ENCODE measurements at places on chromosomes 12 and 14. TPM values are rescaled to one million over a fixed set of nuclear protein-coding genes. Genes with fewer than 3 reads are reported as not detected.

DNA sequence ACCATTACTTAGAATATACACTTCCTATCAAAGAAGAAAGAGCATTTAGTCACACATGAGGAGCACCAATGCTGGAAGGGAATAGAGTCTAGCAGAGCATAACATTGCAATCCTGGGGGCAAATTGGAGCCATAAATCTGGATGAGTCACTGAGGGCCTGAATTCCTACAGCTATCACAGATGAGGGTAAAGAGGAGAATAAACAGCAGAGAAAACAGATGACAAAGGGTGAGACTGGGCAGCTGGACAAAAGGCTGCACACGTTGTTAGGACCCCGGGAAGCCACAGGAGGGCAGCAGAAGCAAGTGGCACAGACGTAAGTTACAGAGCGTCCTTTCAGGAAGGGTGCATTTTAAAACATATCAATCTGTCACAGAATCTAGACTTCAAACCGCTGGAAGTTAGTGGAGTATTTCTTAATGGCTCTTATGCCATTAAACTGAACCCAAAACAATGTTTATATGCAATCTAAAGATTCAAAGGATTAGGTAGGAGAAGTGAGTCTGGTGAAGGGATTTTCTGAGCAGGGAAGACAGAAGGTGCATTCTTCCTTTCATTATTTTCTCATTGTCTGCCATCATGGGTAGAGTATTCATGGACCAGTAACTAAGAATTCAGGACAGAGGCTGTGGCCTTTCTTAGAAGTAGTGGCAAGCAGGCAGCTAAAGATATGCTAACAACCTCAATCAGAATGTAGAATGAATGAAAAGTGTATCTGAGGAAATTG is 159.8 kb upstream of the DAAM1 start:
- DNase-seq: no peak
- H3K4me3 ChIP-seq: no peak overlapping the region
- no peaks in the 10 kb centered on the region for H3K27me3 ChIP-seq

- H3K36me3 ChIP-seq: no peaks in the 10 kb centered on the region
- peaks cover 66% of the 10 kb centered on the region for H3K4me1 ChIP-seq
- H3K27me3 ChIP-seq: no peaks in the 10 kb centered on the region
- peak overlapping the region; percentile 25 for H3K4me3 ChIP-seq
These were observed 107.7 kb downstream of the ARF6 start for GRCh38 chr14:50000380-50001150.

- H3K36me3 ChIP-seq: no peaks in the 10 kb centered on the region
- H3K27ac ChIP-seq: no peak overlapping the region
- DNase-seq: no peak
- no peaks in the 10 kb centered on the region for H3K4me1 ChIP-seq
- no peaks in the 10 kb centered on the region for H3K27me3 ChIP-seq
These were observed 96.3 kb upstream of the NAV3 start for GRCh38 chr12:77734214-77734883.

- H3K4me1 ChIP-seq: no peaks in the 10 kb centered on the region
- no peak for DNase-seq
- no peak overlapping the region for H3K27ac ChIP-seq
These were observed 244.0 kb upstream of the FKBP4 start for GRCh38 chr12:2550561-2551411.

DNA sequence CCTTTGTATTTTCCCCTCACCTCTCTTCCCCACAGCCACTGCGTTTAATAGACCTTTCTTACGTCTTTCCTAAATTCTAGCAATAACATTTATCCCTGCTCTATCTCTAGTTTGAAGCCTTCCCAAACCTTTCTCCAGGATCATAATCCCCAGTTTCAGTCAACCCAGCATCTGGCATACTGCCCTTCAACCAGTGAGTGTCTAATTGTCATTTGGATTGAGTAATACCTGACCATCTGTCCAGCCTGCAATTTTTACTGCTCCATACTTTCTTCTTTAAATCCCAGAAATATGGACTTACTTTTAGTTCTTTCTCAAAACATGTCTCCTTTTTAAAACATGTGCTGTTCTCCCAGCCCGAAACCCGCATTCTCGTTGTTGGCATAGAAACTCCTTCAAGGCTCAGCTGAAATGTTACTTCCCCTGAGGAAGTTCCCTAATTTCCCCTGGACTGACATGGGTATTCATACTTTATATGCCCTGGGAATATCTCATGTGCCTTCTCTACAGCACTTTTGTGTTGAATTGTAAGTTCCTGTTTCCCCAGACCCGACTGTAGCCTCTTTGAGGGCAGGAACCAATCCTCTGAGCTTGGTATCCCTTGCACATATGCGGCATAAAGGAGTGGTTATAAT is 65.1 kb upstream of the ETV6 start:
- H3K27me3 ChIP-seq: no peaks in the 10 kb centered on the region
- H3K4me1 ChIP-seq: peaks cover 21% of the 10 kb centered on the region
- H3K4me3 ChIP-seq: no peak overlapping the region
- no peak overlapping the region for H3K27ac ChIP-seq
- no peak for DNase-seq

DNA sequence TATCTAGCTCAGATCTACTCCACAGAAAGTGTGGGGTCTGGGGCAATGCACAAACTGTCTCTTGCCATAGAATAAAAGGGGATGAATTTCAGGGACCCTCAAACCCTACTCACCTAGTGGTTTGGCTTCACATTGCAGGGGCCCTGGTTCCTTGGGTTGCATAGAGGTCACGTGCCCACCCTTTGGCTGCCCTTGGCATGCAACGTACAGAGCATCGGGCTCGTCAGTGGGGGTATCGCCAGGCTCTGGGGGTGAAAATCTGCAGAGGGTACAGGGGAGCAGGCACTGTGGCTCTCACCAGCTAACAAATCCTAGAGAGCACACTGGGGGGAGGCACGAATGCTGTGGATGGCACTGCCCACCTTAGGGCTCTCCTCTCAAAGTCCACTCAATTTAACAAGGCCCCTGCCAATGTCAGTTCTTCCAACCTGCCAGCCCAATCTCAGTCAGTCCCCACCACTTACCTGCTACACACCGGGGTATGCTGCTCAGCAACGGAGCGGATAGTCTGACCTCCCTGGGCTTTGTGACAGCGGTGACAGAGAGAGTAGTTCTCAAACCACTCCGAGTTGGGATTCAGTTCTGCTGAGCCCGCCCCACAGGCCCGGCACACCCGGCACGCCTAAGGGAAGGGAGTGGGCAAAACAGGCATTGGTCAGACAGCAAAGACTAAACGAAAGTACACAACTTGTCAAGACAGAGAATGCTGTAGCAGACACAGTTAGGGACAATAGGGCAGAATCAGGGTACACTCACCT is 8.0 kb downstream of the KMT2D start:
- no peak for DNase-seq
- H3K27me3 ChIP-seq: no peaks in the 10 kb centered on the region
- H3K4me1 ChIP-seq: peaks cover 39% of the 10 kb centered on the region

- no peak overlapping the region for H3K4me3 ChIP-seq
- no peak for DNase-seq
- H3K27me3 ChIP-seq: no peaks in the 10 kb centered on the region
- no peak overlapping the region for H3K27ac ChIP-seq
- H3K36me3 ChIP-seq: no peaks in the 10 kb centered on the region
These were observed 405.4 kb downstream of the TMTC2 start for GRCh38 chr12:83092129-83092528.

DNA sequence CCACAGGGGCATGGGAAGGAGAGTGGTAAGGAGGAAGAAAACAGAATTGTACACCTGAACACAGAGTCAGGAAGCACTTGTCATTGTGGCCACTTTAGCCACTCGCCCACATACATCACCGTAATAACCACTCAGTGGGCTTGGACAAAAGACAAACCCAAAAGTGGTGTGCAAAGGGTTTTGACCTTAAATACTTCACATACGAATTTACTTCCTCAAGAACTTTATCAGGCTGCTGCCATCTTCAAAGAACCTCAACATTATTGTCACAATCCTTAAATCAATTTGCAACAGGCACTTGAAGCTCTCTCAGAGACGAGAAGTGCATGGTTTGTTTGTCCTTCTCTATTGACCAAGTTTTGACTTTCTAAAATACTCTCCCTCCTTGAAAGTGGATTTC is 187.3 kb upstream of the EGLN3 start:
- no peak for DNase-seq
- H3K4me3 ChIP-seq: no peak overlapping the region
- no peaks in the 10 kb centered on the region for H3K27me3 ChIP-seq
- H3K36me3 ChIP-seq: no peaks in the 10 kb centered on the region
- H3K4me1 ChIP-seq: peaks cover 45% of the 10 kb centered on the region

- no peaks in the 10 kb centered on the region for H3K27me3 ChIP-seq
- no peak overlapping the region for H3K4me3 ChIP-seq
- no peaks in the 10 kb centered on the region for H3K4me1 ChIP-seq
- no peak overlapping the region for H3K27ac ChIP-seq
- H3K36me3 ChIP-seq: no peaks in the 10 kb centered on the region
- DNase-seq: no peak
These were observed 46.9 kb upstream of the CAND1 start for GRCh38 chr12:67222302-67222701.

- H3K4me3 ChIP-seq: no peak overlapping the region
- no peak overlapping the region for H3K27ac ChIP-seq
- H3K36me3 ChIP-seq: no peaks in the 10 kb centered on the region
These were observed 76.8 kb downstream of the LIN7A start for GRCh38 chr12:80860928-80861327.

GRCh38 chr12:91413581-91414546 is 231.2 kb upstream of the DCN start:
- H3K27me3 ChIP-seq: no peaks in the 10 kb centered on the region
- H3K27ac ChIP-seq: peak overlapping the region; percentile 4
- peaks cover 14% of the 10 kb centered on the region for H3K4me1 ChIP-seq
- no peaks in the 10 kb centered on the region for H3K36me3 ChIP-seq
- no peak overlapping the region for H3K4me3 ChIP-seq
- DNase-seq: no peak

GRCh38 chr14:59318908-59319307 is 130.4 kb downstream of the DAAM1 start:
- DNase-seq: no peak
- no peak overlapping the region for H3K27ac ChIP-seq
- no peaks in the 10 kb centered on the region for H3K27me3 ChIP-seq
- H3K36me3 ChIP-seq: peaks cover 4% of the 10 kb centered on the region
- H3K4me1 ChIP-seq: peaks cover 28% of the 10 kb centered on the region
- no peak overlapping the region for H3K4me3 ChIP-seq

DNA sequence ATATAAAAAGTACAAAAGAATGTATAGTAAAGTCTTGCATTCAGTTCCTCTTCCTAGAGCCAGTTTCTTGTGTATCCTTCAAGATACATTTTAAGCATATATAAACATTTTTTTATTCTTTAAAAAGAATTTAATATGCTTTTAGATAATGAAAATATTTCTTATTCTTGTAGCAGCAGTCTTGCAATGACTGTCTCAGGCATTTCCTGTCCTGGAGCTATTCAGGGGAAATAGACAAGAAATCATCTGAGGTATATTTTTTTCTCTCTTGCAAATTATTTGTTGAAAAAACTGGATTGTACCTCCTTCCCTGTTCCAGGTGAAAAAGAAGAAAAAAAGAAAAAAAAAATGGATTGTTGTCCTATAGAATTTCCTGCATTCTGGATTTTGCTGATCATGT is 17.0 kb upstream of the ERBB3 start:
- no peak overlapping the region for H3K4me3 ChIP-seq
- H3K27ac ChIP-seq: no peak overlapping the region
- DNase-seq: no peak
- H3K36me3 ChIP-seq: no peaks in the 10 kb centered on the region
- no peaks in the 10 kb centered on the region for H3K27me3 ChIP-seq

DNA sequence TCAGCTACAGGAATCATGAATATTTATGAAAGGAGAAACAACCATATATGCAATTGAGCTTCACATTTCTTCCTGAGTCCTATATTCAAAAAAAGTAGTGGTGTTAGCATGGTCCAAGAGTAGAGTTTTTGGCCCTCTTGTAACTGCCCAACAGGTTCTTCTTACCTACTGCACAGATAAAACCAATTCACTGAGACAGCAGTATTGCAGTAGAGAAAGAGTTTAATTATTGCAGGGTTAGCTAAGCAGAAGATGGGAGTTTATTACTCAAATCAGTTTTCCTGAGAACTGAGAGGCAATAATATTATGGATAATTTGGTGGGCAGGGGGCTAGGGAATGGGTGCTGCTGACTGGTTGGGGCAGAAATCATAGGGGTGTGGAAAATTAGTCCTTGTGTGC is 6.5 kb upstream of the CIPC start:
- no peak for DNase-seq
- peaks cover 44% of the 10 kb centered on the region for H3K4me1 ChIP-seq

DNA sequence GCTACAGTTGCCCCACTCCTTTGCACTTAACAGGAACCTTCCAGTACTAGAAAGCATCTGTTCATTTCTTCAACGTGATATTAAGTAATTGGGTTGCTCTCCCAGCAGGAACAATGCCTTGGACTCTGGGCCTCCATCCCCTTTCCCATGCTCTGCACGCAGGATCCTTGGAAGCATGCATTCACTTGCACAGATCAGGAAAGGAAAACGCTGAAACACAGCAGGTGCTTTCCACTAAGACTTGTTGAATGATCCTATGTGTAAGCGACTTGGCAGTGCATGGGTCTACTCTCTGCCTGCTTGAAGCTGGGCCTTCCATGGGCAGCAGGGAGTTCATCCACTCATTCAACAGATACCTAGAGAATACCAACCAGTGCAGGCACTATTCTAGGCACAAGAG is 2.3 kb downstream of the LTBP2 start:
- peak overlapping the region; percentile 57 for H3K4me3 ChIP-seq
- no peaks in the 10 kb centered on the region for H3K36me3 ChIP-seq
- DNase-seq: no peak
- no peak overlapping the region for H3K27ac ChIP-seq
- peaks cover 4% of the 10 kb centered on the region for H3K27me3 ChIP-seq

GRCh38 chr12:46177025-46177424 is 91.8 kb downstream of the SLC38A1 start:
- DNase-seq: no peak
- no peak overlapping the region for H3K27ac ChIP-seq
- H3K27me3 ChIP-seq: no peaks in the 10 kb centered on the region
- H3K4me3 ChIP-seq: no peak overlapping the region

DNA sequence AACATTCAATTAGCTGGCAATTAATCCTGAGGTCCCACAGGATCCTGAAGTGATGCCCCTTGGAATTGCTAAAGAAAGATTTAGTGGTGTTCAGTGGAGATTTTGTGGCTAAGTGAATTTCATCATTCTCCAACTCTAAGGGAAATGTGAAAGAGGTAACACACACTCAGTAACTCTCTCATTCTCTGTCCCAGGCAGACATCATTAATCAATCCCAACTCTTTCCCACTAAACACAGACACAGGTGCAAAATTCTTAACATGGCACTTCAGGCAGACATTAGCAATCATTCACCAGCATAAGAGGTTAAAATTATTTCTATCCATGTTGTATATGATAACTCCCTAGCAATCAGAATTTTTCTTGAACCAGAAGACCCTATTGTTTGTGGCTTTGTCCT is 40.2 kb downstream of the TRPV4 start:
- no peaks in the 10 kb centered on the region for H3K4me1 ChIP-seq
- H3K27ac ChIP-seq: no peak overlapping the region
- no peak overlapping the region for H3K4me3 ChIP-seq
- peaks cover 20% of the 10 kb centered on the region for H3K36me3 ChIP-seq
- DNase-seq: no peak

- H3K4me1 ChIP-seq: peaks cover 26% of the 10 kb centered on the region
- DNase-seq: no peak
- H3K27me3 ChIP-seq: no peaks in the 10 kb centered on the region
- H3K27ac ChIP-seq: no peak overlapping the region
These were observed 1.0 kb upstream of the GPD1 start for GRCh38 chr12:50102646-50103309.

Gene VRTN
- total RNA-seq: not detected

Gene PTPRO
- total RNA-seq: 0.81 TPM

Gene DENND5B
- total RNA-seq: 9.7 TPM

Gene CCDC88C
- total RNA-seq: 16.6 TPM

Gene KCNA1
- total RNA-seq: not detected

Gene HCAR3
- total RNA-seq: 10.1 TPM

Gene TAS2R13
- total RNA-seq: 0.38 TPM
